ENCODE measurements at places on chromosomes 7 and 10.

GRCh38 chr10:92112462-92112861, 178.4 kb downstream of the CPEB3 start:
- DNase-seq = no peak

GRCh38 chr7:114889646-114890285, 32.1 kb upstream of the MDFIC start:
- peak; percentile 34 for DNase-seq

GRCh38 chr7:139799586-139799985, 21.8 kb upstream of the HIPK2 start:
- DNase-seq = no peak

DNA sequence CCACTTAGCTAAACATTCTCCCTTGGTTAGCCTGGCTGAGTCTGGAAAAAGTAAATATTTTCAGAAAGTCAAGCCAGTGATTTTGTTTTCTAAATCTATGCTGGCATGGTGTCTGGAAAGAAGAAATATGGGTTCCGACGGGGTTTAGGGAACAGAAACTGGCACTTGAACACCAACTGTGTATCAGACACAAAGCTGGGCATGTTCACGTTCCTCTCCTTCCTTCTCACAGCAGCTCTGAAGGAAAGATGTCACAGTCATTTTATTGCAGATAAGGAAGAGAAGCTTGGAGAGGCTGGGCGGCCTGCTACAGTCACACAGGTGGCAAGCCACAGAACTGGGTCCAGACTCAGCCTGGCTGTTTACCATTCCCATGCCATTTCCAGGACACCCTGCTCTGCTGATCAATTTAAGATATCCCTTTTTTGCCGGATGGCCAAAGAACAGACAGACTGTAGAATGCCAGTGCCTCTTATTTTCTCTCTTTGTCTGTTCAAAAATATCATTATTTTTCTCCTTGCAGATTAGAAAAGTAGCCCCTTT, 118.8 kb downstream of the HERPUD2 start:
- DNase-seq = no peak

DNA sequence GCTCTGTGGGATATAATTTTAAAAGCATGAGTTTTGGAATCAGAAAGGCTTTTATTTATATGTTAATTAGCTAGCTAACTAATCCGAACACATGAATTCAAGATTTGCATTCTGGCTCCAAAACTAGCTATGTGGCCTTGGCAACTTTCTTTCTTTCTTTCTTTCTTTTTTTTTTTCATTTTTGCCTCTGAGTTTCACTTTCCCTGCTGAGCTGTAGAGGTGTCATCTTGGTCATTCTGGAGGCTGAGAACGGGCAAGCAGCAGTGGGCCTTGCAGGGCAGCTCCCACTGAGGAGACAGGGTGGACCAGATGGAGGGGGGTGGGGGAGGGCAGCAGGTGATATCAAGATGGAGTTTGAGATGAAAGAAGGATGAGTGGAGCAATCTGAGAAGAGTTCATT, 24.8 kb upstream of the SFMBT2 start:
- no peak for DNase-seq

All from H54 (cell line).